GM13977 (cell line): ENCODE measurements at places on chromosomes 7 and 10.

- no peak for DNase-seq
Measured at GRCh38 chr10:69972981-69973397, 79.7 kb upstream of the MACROH2A2 start.

GRCh38 chr10:29622382-29622922 is 12.3 kb downstream of the SVIL start:
- DNase-seq = no peak

GRCh38 chr10:20407357-20407756 is 489.8 kb downstream of the NEBL start:
- DNase-seq = no peak

DNA sequence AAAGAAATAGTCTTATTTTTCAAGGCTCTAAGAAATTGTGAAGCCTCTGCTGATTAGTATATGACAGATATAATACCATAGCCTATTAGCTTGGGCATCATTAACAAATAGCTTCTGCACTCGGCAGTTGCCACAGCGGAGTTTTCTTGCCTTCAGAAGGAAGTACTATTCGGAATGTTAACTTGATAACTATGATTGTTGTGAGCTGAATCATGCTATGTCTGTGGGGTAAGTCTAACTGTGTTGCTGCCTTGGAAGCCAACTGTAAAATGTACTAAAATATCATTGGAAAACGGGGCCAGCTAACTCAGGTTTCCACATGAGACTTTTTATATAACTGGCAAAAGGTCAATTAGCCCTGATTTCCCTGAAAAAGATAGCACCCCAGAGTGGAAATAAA is 93.2 kb downstream of the TWIST1 start:
- no peak for DNase-seq

DNA sequence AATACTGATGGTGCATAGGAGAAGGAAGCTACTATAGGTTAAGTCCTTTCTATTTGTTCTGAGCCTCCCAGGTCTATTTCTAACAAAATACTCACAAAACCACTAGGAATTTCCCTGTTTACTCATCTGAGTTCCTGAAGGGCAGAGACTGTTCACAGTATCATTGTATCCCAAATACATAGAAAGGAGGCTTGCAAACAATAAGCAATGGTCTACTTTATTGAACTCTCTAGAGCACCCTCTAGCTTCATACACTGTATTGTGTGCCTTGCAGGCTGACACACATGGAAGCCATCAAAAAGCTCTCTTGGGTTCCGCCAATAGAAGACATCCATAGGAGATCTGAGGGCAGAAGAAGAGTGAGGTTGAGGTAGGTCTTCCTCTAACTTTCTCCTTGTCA is 826.1 kb downstream of the GRM8 start:
- no peak for DNase-seq

DNA sequence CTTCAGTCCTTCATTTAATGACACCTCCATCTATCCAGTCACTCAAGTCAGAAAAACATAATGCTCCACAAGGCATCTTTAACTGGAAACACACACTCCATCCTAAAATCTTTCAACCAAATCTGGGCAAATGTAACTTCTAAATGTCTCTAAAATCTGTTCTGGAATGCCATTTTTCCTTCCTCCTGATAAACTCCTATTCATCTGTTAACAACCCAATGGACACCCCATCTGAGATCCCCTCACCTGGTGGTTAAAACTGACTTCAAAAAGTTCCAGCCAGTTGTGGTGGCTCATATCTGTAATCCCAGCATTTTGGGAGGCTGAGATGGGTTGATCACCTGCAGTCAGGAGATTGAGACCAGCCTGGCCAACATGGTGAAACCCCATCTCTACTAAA is 78.7 kb downstream of the ARHGAP21 start:
- no peak for DNase-seq

GRCh38 chr10:33626798-33627466 is 292.5 kb upstream of the NRP1 start:
- DNase-seq = no peak

GRCh38 chr7:37390114-37390513 is 58.5 kb downstream of the ELMO1 start:
- DNase-seq = no peak

DNA sequence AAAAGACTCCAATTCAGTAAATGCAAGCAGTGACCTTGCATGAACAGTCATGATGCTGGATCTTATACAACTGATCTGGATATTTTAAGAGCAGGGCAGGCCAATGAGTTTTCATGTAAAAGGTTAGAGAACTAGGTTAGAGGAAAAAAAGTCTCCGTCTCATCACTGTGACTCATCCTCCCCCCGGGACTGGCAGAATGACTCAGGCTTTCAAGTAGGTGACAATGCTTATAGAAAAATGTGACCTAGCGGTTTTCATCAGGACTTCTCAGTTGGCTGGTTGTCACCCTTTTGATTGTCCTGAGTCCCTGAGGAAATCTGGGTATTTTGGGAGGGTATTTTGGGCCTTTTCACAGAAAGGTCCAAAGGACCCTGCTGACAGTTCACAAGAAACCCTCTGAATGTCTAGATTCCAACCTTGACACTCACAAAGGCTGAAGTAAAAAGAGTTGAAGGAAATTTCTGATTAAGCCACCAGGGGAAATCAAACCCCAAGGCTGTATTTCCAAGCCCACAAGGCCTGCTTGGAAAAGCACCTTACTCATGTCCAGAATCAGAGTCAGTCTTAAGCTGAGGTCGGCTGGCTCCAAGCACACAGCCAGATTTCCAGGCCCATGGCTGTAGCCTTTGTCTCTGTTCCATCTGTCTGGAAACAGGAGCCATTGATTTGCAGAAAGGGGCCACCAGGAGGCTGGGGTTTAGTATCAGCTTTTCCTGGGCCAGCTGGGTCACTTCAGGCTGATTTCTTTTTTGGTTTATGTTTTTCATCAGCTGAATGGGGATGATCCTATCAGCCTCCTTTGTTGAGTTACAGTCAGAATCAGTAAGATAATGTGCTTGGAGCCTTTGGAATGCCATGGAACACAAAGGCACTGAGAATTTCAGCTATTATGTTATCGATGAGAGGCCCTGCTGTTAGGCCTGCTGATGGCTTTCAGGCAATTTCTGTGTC is 226.4 kb upstream of the HABP2 start:
- DNase-seq = peak; percentile 39

- DNase-seq = no peak
Measured at GRCh38 chr10:6059506-6059905, 2.7 kb downstream of the IL2RA start.

DNA sequence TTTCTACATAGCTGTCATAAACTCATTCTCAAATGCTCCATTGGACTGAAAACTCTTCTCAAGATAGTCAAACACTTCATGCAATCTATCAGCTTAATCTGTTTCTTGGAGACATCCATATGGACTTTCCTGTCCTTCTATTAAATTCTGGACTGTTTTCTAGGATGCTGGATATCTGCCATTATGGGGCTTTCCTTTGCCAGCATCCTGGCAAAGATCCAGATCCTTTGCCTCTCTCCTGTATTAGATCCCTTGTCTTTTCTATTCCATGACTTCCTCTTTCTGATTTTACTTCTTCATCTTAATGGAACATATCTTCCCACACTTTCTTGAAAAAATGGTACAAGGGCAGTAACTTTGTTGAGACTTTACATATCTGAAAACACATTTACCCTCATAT is 35.9 kb upstream of the SKAP2 start:
- DNase-seq = no peak

GRCh38 chr7:140238778-140239652 is 62.2 kb upstream of the KDM7A start:
- no peak for DNase-seq

GRCh38 chr7:151754142-151754590 is 122.7 kb downstream of the PRKAG2 start:
- DNase-seq = peak; percentile 70

GRCh38 chr7:27661811-27662489 is 733 bp downstream of the HIBADH start:
- peak; percentile 43 for DNase-seq

DNA sequence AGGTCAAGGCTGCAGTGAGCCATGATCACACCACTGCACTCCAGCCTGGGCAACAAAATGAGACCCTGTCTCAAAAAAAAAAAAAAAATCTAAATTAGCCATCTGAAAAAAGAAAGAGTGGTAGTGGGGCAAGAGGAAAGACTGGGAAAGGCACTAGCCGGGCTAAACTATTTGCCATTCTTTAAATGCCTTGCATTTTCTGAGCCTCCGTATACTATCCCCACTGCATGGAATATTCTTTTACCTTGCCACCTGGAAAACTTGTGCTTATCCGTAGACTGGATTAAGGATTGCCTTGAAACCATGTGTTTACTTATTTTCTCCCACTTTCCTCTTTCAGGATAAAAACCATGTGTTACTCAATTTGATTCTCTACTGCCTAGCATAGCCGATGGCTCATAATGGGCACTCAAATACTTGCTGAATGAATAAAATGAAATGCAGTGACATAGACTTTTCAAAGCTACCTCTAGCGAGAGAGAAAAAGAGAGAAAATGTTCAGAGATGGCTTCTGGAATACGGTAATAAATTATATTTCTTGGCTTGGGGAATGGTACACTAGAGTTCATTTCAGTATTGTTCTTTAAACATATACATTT is 30.6 kb downstream of the HYCC1 start:
- DNase-seq = no peak

DNA sequence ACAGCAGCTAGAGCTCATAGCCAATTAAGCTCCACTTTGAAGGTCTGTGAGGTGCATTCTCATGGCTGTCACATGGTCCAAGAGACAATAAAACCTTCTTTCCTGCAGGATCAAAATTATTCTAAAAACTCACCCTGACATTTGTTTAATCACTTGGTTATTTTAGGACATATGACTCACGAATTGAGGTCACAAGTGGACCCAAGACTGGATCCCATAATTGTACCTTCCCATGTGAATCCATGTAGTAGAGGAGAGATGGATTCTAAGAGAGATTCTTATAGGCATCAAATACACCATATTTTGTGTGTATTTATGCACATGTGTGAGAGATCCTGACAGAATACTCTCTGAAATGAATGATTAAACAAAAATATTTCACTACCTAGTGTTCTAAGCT is 18.1 kb downstream of the POLR1F start:
- DNase-seq = no peak

- peak; percentile 29 for DNase-seq
Measured at GRCh38 chr10:82914655-82915136, 1039.7 kb downstream of the NRG3 start.

GRCh38 chr7:41886901-41887311 is 184.0 kb upstream of the INHBA start:
- DNase-seq = no peak

- DNase-seq = peak; percentile 14
Measured at GRCh38 chr7:125568799-125569198, 639.2 kb upstream of the POT1 start.

DNA sequence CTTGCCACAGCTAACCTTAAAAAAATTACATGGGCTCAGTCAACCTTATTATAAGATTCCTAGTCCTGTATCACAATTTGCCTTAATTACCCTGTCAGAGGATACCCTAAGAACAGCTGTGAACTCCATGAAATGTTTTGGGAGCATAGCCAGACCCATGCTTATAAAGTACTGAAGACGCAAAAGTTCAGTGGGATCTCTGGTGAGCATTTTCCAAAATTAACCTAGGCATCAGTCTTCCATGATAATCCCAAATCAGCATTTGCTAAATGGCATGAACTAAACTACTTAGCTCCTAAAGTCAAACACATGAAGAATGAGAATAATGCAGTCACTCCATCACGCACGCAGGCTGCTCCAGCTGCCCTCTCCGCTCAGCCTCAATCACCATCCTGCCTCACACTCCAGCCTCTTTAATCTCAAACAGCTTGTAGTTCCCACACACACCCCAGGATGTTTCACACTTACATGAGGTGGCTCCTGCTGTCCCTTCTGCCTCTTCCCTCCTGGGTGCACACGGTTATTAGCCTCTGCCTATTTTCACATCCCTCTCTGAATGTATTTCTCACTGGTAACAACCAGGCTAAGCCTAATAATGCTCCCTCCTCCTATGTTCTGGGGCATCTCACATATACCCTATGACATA is 15.3 kb downstream of the IGF2BP3 start:
- no peak for DNase-seq

DNA sequence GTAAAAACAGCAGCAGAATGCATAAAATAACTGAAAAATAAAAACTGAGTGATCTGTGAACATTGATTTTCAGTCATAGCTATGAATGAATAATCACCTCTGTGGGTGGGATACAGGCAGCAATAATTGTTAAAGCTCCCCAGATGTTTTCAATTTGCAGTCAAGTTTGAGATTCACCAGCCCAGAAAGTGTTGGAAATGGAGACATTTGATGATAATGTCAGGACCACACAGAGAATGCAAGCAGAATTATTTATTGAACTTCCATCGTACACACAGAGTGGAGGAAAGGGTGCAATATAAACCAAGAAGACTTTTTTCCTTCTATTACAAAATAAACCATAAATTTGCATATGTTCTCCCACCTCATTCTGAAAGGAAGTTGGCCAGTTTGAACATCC is 601.7 kb downstream of the ANKRD7 start:
- DNase-seq = no peak

DNA sequence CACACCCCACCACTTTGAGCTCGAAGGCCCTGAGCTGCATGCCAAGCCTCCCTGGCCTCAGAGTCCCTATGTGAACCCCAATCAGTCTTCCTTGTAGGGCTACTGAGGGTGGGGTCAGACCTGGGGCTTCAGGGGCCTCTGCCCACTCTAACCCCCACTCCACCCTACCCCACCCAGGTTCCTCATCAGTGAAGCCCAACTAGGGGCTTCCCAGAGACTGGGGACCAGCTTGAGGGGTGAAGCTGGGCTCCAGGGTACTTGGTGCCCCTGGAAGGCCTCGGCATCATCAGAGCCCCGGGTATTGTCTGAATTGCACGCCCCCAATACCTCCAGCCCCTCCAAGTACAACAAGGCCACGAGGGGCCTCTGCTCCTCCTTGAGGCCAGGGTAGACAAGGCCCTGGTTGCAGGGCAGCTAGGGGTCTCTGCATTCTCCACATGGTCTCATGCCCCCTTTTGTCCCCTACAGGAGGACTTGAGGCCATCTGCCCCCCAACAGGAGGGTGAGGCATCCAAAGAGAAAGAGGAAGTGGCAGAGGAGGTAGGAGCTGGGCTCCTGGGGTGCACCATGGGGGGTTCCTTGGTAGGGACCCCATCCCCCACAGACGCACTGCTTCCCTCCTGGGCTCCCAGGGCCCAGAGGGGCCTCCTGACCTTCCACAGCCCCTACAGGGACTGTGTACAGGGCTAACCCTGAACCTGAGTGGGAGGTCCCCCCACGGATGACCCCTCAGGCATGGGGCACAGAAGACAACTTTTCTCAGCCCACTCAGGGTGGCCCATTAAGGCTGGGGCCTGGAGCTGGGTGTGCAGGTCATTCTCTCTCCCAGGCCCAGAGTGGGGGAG is 4.0 kb downstream of the SNCG start:
- DNase-seq = no peak

GRCh38 chr7:36128448-36129047 is 24.5 kb upstream of the EEPD1 start:
- no peak for DNase-seq

- no peak for DNase-seq
Measured at GRCh38 chr10:83075815-83076355, 1063.4 kb upstream of the GHITM start.

DNA sequence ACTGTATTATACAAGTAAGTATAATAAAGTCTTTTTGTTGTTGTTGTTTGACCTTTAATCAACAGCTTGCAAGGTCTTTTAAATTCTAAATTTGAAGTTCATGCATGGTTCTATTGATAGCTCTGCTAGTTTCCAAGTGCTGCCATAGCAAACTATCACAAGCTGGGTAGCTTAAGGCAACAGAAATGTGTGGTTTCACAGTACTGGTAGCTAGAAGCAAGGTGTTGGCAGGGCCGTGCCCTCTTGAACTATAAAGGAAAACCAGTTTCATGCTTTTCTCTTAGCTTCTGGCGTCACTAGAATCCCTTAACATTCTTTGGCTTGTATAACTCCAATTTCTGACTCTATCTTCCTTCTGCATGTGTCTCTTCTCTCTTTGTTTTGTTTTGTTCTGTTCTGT is 1021.9 kb upstream of the AUTS2 start:
- DNase-seq = no peak
